ENCODE measurements at places on chromosomes 6 and 20.

GRCh38 chr6:70180183-70180900 lies 122.5 kb downstream of the COL9A1 start:
- DNase-seq = no peak

DNA sequence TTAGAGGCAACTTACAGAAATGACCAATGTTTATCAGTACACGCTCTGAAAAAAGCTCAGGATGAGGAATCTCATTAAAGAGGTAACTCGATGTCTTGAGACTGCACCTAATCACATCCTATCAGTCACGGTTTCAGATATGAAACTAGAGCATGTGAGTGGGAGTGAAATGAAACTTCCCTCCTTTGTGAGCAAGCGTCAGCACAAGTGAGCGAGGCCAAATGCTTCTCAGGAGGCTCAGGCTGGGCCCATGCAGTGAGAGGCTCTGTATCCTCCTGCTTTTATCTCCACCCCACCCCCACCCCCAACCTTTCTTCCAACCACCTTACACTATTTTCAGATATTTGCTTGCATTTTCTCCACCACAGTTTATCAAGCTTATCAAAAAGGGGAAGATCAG lies 140.8 kb upstream of the RIMS1 start:
- DNase-seq = no peak

DNA sequence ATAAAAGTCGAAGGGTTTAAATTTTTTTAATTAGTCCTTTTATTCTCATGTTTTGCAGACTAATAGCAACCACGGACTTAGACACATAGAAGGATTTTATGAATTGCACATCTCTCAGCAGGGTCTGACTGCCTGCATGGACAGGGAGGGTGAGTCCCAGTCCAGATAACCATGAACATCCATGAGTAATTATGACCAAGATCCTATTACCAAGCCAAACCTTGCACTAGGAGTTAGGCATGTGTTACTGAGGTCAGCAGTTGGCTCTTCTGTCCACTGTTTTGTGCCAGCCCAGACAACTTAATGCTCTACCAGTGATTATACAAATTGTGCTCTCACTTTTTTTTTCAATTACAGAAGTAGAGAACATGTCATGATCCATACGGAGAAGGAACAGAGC lies 211.2 kb downstream of the MAFB start:
- no peak for DNase-seq

DNA sequence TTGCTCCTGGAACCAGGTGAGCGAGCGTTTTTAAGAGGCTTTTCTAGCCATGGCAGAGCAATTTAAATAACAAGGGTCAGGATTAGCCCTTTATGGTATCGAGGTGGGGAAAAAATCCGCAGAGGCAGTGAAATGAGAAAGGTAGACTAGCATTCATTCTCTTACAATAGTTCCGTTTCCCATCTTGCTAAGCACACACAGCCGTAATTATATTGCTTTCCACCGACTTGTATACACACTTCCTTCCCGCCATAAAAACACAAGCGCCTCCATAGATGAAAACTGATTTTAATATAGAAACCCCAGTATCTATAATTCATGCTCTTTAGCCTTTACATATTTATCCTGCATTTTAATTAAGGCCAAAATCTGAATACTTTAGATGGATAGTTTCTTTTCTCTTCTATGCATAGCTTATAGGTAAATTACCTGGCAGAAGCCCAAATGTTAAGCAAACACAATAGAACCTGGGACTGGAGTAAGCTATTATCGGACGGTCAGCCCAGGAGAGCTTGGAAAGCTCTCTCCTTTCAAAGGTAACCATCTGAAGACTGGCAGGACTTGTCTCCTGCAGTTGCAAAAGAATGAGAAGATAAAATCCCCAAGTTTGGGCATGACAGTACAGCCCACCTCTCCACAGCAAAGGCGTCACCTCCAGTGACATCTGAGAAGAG lies 90.9 kb upstream of the MC3R start:
- no peak for DNase-seq

DNA sequence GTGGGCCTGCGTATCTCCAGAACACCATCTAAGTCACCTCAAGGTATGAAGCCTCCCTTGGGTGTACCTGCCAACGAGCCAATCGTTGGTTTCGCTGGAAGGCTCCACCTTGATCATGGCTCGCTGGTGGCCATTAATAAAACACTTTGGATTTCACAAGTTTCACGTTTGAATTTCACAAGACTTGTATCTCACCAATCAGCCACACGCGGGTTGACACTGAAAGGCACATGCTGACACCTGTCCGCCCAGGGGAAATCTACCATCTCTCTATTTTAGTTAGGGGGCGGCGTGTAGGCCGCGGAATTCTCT lies 586 bp upstream of the HMGA1 start:
- peak; percentile 55 for DNase-seq

DNA sequence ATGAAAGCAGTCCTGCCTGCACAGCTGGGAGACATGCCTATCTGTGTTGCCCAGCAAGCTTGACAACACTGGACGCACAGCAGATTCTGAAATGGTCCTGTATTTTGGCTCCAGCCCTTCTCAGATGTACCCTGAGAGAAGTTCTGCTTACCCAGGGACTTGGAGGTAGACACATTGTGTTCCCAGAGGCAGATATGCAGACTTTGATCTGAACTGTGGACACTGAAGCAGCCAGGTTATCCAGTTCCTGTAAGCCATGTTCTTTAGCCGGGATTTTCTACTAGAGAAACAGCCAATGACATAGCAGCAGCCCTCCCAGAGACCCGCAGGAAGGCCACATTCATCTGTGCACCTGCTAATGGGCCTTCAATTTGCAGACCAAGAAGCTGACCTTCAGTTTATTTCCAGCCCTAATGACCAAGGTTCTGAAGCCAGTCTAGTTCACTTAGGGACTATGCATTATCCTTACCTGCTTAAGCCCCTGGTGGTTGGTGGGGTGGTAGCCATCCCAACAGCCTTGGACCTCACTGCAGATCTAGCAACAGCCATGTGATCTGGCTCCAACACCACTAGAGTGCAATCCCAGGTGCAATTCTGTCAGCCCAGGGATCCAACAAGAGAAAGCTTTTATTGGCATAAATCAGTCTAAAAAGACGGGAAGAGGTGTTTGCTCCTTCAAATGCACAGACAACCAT lies 134.2 kb downstream of the MEI4 start:
- no peak for DNase-seq

DNA sequence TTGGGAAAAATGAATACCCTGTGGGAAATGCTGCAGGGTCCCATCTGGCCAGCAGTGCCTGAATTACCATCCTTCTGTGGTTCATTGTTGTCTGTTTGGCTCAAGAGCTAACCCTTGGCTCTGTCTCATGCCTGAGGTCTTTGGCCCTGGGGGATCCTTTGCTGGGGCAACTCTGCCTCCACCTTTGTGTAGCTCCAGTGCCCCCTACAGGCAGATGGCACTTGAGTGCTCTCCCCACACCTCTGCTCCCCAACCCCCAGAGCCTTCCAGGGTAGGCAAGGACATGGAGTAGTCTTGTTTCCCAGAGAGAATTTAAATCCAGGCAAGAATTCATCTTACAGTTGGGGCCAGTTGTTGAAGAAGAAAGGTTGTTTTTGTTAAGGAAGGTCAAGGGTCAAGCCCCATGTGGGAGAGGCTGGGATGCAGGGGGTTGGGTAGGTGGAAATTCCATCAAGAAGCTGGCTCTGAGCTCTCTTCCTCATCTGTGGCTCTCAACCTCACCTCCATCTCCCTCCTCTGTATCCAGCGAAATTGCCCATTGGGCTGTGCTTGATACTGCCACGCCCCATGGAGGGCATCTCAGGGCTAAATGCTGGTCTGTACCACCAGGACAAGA lies 44.2 kb downstream of the ZNF831 start:
- peak; percentile 77 for DNase-seq

DNA sequence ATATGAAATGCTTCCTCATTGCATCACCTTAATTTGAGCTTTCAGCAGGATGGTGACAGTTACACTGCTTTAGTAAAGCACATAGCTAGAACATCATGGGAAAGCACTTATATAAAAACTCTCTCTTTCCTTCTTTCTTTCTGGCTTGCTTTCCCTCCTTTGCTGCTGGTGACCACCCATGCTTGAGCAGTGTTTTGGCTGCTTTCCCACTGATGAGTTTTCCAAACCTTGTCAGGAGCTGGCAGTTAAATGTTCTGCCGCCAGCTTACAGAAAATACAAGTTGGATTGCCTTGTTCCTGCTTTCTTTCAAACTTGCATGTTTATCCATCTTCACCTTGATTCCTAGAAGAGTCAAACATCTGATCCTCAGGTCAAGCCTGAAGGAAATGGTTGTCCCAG lies 323.9 kb downstream of the FOXA2 start:
- DNase-seq = no peak

DNA sequence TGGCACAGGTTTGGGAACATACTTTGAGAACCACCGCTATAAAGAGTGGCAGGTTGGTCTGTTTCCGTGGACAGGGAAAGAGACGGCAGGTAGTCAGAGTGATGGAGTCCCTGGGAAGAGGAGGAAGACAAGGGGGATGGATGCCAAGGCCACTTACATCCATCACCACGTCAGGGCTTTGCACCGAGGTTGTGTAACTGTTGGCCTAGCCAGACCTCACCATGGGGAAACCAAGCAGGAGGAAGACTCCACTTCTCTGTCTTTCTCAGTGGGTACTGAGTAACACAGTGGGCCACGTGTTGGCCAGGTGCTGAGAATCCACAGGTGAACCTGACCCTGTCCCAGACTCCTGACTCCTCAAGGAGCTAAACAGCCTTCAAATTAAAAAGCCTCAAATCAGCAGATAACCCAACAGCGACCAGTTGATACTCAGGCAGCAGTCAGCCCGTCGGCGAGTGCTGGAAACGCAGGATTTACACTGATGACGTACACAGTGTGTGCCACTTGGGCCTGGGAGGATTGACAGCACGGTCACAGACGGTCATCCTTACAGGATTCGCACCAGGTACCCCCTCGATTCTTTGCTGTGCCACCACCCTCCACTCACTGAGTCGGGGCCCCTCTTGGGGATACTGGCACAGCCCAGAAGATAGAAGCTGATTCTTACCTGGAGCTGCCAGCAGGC lies 134.6 kb upstream of the SNX9 start:
- no peak for DNase-seq

GRCh38 chr20:62587757-62588402 lies 54.4 kb upstream of the SLCO4A1 start:
- DNase-seq = no peak

GRCh38 chr6:28208111-28208659 lies 16.9 kb upstream of the ZSCAN9 start:
- DNase-seq = no peak

DNA sequence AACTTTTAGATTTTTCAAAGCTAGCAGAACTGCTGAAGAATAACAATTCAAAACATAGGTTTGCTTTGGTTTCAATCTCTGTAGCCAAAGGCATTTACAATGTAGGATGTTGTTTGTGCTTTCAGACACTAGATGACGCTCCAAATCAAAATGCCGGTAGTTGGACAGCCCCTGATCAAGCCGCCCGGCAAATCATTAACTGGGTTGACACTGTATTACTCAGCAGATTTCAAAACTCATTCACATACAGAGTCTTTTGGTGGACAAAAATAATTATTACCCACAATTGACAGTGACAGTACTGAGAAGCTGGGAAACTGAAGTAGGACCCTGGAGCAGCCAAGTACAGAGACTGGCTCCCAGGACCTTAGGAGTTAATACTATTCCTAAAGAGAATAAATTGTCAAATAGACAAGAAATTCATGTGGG lies 21.3 kb upstream of the HFE start:
- peak; percentile 21 for DNase-seq

DNA sequence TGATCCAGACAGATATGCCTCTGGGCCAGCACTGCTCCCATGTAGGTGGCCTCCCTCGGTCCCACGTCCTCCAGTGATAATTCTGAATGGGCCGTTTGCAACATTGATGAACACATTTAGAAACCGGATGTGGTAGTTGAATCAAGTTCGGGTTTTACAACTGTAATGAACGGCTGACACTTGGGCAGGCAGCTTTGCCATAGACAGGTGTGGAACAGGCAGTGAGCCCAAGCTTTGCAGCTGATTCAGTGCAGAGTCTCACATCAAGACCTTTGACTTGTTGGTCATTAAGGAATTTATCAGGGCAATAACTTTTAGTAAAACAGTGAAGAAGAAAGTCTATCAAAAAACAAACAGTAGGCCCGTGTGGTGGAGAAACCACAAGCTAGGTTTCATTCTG lies 466.6 kb upstream of the AGPAT4 start:
- DNase-seq = no peak

DNA sequence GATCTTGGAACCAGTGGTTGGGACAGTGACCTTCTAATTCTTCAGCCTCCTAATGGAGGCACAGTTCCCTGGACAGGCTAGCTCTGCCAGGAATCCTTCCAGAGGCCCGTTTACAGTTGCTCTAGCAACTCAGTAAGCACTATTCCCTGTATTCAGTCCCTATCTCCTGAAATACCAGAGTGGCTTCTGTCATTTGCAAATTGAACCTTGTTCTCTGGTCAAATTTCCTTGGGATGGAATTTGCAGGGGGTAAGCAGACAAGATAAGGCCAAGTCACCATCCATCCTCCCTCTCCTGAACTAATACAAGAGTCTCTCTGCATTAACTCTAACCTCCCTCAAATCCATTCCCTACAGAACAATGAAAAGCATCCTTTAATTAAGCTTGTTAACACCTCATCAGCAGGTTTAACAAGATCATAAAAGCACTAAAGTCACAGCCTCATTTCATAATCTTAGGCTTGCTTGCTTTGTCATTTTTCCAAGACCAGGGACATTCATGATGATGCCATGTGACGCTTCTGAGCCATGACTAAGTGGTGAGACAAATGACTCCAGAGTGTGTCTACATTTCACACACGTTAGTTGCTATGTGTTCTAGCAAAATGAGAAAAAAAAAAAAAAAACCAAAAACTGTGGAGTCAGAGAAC lies 37.1 kb downstream of the SLC22A23 start:
- DNase-seq = no peak

GRCh38 chr6:105363100-105363754 lies 39.7 kb downstream of the PREP start:
- DNase-seq = no peak

DNA sequence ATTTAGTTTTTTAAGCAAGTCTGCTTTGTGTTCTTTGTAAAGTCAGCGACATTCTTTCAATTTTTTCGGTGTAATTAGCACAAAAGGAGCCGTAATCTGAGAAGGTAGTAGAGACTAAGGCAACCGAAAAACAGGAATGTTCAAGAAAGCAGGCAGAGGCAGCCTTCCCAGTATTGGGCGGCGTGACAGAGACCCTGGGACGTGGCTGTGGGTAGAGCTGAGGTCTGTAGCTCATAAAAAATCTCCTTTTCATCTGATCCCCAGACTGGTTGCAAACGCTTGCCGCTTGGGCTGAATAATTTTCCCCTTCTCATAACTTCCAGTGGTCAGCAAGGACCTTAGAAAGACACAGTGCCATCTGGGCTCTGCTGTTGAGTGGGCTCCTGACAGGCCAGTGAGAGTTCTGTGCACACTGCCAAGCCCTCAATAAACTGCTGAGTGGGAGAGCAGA lies 30.8 kb downstream of the GNAS start:
- no peak for DNase-seq

- no peak for DNase-seq
Observed at GRCh38 chr6:124143435-124143834, 339.8 kb downstream of the NKAIN2 start.

GRCh38 chr20:4036351-4036750 lies 21.0 kb upstream of the RNF24 start:
- no peak for DNase-seq
